ENCODE measurements at places on chromosomes 7 and 10.

DNA sequence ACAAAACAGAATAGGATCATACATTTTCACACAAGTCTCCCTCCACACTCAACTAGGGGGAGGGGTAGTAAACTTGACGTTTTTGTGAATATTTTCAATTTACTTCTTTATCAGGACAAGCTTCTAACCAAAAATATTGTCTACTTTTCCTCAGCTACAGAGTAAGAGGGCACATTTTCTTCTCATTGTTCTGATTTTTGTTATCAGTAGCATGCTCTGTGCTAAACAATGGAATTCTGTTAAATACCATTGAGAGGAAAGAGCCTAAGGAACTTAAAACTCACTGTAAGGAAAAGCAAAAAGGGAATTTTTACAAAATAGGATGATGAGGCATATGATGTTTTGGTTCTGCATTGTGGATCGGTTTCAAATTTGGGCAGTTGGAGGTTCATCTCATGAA is 41.2 kb downstream of the ANLN start:
- DNase-seq = no peak

DNA sequence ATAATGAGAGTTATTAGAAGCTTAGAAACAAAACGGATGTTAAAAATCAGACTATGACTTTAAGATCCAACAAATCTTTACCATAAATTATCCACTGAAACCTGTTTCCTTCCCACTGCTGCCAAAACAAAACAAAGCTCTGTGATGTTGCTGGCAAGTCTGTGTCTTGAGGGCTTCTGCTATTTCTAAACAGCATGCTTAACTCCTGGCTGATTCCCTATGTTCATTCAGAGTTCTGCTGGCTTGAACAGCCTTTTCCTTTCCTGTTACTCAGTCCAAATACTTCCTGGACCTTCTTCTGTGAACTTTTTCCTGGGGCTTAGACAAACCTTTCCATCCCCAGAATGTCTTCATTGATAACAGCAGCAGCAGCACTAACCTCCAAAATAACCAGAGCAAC is 448.1 kb downstream of the SORCS1 start:
- no peak for DNase-seq

- DNase-seq = no peak
These were observed 4.8 kb upstream of the MTPAP start for GRCh38 chr10:30353851-30354250.

DNA sequence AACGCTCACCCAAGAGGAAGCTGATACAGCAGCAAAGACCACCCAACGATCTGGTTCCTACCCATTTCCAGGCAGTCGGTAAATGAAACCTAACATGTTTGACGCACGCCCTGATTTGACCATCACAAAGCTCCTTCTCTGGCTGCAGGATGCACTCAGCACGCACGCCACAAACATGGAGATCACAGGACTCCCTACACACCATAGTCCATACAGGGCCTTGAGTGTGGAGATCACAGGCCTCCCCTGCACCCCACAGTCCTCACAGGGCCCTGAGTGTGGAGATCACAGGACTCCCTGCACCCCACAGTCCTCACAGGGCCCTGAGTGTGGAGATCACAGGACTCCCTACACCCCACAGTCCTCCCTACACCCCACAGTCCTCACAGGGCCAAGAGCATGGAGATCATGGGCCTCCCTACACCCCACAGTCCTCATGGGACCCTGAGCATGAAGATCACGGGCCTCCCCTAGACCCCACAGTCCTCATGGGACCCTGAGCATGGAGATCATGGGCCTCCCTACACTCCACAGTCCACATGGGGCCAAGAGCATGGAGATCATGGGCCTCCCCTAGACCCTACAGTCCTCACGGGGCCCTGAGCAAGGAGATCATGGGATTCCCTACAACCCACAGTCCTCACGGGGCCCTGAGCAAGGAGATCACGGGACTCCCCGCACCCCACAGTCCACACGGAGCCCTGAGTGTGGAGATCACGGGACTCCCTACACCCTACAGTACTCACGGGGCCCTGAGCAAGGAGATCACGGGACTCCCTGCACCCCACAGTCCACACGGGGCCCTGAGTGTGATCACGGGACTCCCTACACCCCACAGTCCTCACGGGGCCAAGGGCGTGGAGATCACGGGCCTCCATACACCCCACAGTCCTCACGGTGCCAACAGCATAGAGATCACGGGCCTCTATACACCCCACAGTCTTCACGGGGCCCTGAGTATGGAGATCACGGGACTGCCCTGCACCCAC is 409.2 kb downstream of the DNAJB6 start:
- DNase-seq = no peak

GRCh38 chr7:15725051-15725450 is 38.6 kb upstream of the MEOX2 start:
- DNase-seq = no peak

DNA sequence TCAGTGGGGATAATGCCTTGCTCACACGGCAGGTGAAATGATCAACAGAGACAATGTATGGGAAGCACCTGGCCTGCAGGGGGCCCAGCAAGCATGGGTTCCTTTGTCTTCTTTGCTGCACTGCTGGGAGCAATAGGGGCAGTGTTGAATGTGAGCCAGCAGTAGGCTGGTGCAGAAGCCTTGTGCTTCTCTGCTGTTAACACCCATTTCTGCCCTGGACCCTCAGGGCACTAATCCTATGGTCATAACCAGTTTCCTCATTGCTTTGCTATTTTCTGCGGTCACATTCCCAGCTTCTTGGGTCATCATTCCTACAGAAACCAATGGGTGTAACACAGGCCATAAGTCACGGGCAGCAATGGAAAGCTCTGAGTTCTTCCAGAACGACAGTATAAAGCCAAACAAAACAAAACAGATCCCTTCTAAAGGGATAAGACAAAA is 10.9 kb upstream of the LGI1 start:
- DNase-seq = peak; percentile 99

DNA sequence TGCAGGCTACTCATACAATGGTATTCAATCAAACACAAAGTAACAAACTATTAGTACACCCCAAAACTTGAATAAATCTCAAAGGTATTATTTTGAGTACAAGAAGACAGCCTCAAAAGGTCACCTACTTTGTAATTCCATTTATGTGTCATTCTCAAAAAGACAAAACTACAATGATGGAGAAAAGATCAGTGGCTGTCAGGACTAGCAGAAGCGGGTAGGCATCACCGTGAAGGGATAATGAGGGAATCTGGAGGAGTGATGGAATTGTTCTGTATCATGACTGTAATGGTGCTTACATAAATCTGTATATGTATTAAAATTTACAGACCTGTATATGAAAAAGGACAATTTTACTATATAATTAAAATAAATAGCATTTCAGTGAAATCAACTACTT is 37.0 kb downstream of the COG5 start:
- DNase-seq = no peak

DNA sequence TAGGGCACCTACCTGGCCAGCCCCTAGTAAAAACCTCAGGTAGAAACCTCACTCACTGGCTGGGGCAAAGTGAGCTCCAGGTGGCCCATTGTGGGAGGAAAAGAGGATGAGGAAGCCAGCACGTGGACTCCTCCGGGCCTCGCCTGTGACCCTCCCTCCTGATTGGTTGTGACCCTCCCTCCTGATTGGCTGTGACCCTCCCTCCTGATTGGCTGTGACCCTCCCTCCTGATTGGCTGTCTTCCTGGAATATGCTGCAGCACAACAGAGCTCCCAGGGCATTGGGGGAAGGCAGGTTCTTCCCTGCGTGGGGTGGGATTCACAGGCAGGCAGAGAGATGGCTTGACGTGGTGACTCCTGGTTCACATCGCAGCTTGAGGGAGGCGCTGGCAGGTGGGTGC is 343.0 kb downstream of the GLRX3 start:
- no peak for DNase-seq

GRCh38 chr10:19488592-19489280 is 327.5 kb upstream of the PLXDC2 start:
- no peak for DNase-seq

- no peak for DNase-seq
These were observed 30.1 kb upstream of the CCL24 start for GRCh38 chr7:75843613-75844116.

- DNase-seq = no peak
These were observed 1.0 kb downstream of the TLL2 start for GRCh38 chr10:96512524-96513304.

GRCh38 chr7:151851145-151851751 is 25.7 kb downstream of the PRKAG2 start:
- DNase-seq = no peak

GRCh38 chr7:39951226-39952194 is 1.5 kb downstream of the CDK13 start:
- DNase-seq = peak; percentile 10

DNA sequence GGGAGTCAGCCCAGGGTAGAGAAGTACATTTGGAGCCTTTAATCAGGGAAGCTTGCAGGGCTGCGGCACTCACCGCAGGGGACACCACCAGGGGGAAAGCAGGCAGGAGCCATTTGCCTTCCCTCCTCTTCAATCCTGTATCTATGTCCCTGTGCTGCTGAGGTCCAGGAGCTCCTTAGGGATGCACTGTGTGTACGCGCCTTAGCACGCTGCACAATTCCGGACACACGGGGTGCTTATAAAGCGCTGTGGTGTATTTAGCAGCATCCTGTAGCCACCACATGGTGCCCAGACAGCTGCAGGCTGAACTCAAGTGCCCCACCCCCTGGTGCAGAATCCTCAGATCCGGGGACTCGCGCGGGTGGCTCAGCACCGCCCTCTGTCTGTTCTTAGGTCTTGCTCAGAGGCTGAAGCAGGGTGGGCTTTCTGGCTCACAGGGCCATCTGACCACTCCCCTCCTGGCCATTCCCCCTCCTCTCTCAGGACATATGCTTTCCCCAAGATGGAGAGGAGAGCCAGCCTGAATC is 421.4 kb downstream of the SDK1 start:
- DNase-seq = no peak

GRCh38 chr7:111785076-111785475 is 222.8 kb upstream of the IMMP2L start:
- no peak for DNase-seq

- peak; percentile 71 for DNase-seq
These were observed 145.4 kb downstream of the LRRC4 start for GRCh38 chr7:127885843-127886242.

- no peak for DNase-seq
These were observed 259.6 kb downstream of the RPS24 start for GRCh38 chr10:78292982-78293865.

DNA sequence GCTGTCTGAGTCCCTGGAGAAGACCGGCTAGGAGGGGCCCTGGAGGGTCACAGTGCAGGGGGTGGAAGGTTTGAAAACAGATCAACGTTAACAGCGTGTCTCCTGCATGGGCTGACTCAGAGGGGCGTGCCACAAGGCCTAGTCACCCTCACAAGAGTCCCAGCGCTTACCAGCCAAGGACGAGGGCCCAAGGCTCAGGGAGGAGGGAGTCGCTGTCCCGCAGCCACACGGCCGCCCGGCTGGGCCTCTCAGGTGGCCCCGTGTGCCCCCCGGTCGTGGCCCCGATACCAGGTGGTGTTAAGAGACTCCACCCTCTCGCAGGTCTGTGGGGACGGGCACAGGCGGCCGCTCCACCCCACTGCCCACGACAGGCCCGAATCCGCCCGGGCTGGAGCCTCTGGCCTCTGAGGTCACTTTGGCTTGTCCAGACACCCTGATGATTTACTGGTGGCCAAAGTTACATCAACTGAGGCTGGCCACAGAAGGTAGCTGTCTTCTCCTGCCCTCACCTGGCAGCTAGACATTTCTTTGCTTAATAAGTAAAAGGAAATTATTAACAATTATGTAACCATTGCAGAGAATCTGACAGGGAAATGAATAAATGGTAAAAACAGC is 34.0 kb downstream of the FAM20C start:
- DNase-seq = no peak

GRCh38 chr10:62934258-62934657 is 118.1 kb upstream of the EGR2 start:
- no peak for DNase-seq
